MCF 10A (cell line): ENCODE measurements at places on chromosomes 5 and 9. TPM values are rescaled to one million over a fixed set of nuclear protein-coding genes. Genes with fewer than 3 reads are reported as not detected.

DNA sequence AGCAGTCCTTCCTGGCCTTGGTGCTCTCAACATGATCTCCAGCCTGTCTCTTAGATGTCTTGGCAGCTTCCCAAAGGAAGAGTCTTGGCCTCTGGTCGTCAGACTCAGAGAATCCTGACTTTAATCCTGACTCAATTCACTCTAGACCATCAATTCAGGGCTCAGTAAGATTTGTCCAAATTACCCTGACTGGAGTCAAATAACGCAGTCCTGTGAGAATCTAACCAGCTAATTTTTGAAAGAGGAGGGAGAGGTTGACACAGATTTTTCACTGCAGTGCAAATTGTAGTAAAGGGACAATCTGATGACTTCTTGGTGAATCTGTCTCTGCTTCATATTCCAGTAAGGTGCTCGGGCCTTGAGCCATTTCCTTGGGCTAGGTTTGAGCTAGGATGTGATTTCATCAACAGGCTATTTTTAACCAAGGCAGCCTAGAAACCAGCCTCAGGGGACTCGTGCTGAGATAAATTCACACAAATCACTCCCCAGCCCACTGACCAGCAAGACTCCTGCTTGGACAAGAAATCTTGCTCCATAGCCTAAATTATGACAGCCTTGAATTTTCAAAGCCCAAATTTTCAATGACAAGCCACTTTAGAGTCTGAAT is 257.4 kb downstream of the ENC1 start:
- DNase-seq: peak; percentile 73

DNA sequence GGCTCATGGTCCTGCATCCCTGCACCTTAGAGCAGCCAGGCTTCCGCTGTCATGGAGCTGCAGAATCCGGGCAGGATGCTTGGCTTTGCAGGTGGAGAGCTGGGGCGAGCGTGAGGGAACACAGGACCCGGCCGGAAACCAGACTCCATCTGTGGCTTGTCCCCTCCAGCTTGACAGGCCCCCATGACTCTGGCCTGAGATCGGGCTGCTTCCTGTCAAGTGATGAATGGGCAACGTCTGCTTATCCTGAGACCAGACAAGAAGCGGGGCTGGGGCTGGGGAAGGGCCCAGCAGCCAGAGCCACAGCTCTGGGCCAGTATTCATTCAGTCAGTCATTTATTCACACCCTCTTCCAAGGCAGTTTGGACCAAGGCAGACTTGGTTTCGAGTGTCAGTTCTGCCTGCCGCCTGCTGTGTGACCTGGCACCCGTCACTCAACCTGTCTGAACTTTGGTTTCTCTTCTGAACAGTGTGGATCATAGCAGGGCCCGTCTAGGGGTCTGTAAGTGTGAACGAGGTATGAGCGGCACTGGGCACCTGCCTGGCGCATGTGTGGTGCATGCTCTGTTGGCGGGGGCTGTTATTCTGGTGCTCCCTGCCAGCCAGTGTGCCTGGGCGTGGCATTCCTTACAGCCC is 37.5 kb downstream of the NEK6 start:
- no peak for DNase-seq

- peak; percentile 70 for DNase-seq
Observed at GRCh38 chr5:131466171-131466766, 168.8 kb downstream of the RAPGEF6 start.

GRCh38 chr5:176927562-176927961 is 28.4 kb upstream of the HK3 start:
- DNase-seq: peak; percentile 13

GRCh38 chr9:104984121-104984520 is 56.2 kb upstream of the ABCA1 start:
- DNase-seq: no peak

DNA sequence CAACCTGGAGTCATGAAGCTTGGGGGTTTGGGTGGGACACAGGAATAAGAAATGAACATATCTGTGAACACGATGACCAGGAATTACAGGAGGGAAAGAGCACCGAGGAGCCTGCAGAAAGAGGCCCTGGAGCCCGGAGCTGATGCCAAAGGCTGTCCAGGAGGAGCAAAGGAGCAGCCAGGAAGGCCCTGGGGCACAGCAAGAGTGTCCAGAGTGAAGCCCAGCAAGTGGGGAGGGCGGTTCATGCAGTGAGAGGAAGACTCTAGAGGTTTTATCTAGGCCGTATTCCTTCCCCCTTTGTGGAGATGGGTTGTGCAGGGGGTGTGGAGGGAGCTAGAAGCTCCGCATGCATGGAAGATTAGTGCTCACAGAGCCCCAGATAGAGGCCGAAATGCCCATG is 318.4 kb downstream of the GADD45G start:
- no peak for DNase-seq

Gene PPP2R2B
- 0.54 TPM in 1 of 2 replicates, not detected in the other for total RNA-seq

Gene MTAP
- total RNA-seq: not detected in 2 replicates

Gene TMEM232
- total RNA-seq: 2.8 and 3.1 TPM in 2 replicates

DNA sequence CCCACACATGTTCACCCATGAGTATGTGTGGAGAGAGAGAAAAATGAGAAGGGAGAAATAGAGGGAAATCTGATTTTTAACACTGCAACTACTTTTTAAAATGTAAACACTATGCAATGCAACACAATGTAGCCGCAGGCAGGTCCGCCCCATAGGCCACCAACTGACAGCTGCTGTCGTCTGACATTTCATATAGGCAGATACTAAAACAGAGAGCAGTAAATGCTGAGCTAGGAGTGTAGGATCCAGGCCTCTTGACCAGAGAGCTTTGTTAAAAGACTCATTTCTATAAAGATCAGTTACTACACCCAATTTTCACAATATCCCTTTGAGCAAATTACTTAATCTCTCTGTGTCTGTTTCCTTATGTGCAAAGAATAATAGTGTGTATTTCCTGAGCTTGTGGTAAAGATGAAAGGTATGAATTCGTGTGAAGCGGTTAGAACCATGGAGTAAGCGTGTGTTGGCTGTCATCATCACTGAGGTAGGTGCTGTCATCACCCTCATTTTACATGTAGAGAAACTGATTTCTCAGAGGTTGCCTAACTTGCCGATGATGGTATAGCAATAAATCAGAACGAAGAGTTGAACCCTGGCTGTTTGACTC is 55.2 kb upstream of the PDE8B start:
- no peak for DNase-seq

DNA sequence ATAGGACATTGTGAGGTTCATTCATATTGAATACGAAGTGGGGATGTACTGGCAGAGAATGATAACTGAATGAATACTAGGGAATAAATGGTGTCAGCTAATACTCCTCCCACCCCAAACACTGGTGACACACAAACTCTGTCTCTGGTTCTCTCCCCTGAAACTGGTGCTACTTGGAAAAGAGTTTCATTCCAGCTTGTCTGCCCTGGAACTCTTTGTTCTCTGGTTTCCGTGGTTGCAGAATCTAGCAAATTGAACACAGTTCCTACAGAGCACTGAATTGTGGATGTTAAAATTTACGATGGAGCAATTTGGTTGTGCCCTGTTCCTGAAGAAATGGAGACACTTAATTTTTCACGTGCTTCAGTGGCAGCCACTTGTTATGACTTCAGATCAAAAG is 181.7 kb downstream of the KCTD16 start:
- DNase-seq: no peak

Gene RNF180
- 6.0 and 7.4 TPM in 2 replicates for total RNA-seq

DNA sequence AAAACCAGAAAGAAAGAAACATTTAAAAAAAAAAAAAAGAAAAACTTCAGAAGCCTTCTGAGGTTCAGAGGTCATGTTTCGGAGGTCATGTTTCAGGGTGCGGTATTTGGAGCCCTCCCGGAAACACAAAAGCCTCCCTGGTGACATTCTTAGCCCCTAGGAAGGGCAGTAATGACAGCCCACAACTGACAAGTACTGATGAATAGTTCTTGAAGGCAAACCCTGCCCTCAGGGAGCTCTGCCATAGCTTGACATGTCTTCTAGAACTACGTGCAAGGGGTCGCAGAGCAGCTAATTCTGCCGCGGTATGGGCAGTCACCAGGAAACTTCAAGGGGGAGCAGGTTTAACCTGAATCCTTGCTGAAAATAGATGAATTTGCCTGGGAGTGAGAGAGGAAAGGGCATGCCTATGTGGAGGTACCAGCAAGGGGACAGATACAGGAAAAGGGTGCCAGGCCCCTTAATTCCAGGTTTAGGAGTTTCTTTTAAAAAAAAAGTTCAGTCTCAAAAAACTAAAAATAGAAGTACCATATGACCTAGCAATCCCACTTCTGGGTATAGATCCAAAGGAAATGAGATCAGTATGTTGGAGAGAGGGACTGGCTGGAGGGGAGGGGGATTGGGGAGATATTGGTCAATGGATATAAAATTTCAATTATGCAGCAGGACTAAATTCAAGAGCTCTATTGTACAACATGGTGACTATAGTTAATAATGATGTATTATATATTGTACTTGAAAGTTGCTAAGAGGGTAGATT is 98.4 kb downstream of the C9orf152 start:
- DNase-seq: no peak

GRCh38 chr9:33151007-33151557 is 16.1 kb downstream of the B4GALT1 start:
- peak; percentile 76 for DNase-seq

Gene TLX3
- total RNA-seq: not detected in 2 replicates

GRCh38 chr5:160271836-160272235 is 40.5 kb downstream of the CCNJL start:
- DNase-seq: no peak

GRCh38 chr9:108234811-108235210 is 621.0 kb downstream of the ACTL7B start:
- DNase-seq: no peak

Gene ANKRD20A1
- 0.10 and 0.28 TPM in 2 replicates for total RNA-seq

Gene TMEM215
- not detected in 2 replicates for total RNA-seq

GRCh38 chr5:119229950-119230349 is 125.9 kb upstream of the TNFAIP8 start:
- DNase-seq: no peak
